ENCODE measurements at places on chromosomes 4 and X. TPM values are rescaled to one million over a fixed set of nuclear protein-coding genes. Genes with fewer than 3 reads are reported as not detected.

The RWDD4 gene
- 10.5 TPM for total RNA-seq

DNA sequence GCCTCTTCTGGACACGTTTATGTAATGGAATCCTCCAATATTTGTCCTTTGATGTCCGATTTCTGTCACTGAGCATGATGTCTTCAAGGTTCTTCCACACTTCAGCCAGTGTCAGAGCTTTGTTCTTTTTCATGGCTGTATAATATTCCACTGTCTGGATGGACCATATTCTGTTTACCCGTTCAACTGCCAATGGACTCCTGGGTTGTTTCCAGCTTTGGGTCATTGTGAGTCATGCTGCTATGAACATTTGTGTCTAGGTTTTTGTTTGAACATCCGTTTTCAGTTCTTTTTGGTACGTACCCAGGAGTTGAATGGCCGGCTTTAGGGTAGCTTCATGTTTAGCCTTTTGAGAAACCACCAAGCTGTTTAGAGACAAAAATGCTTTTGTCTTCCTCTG, 93.2 kb downstream of the SHOX start:
- no peaks in the 10 kb centered on the region for H3K36me3 ChIP-seq
- no peaks in the 10 kb centered on the region for H3K4me1 ChIP-seq
- H3K27ac ChIP-seq = no peak overlapping the region
- no peak for DNase-seq

GRCh38 chr4:40878548-40879055, 128.8 kb downstream of the NSUN7 start:
- no peak overlapping the region for H3K27ac ChIP-seq
- no peak overlapping the region for H3K4me3 ChIP-seq
- no peaks in the 10 kb centered on the region for H3K36me3 ChIP-seq

GRCh38 chr4:173717581-173717980, 187.6 kb upstream of the HAND2 start:
- no peak overlapping the region for H3K4me3 ChIP-seq
- H3K4me1 ChIP-seq = no peaks in the 10 kb centered on the region
- H3K27me3 ChIP-seq = no peaks in the 10 kb centered on the region
- no peak for DNase-seq

GRCh38 chrX:112630187-112630586, 49.6 kb downstream of the LHFPL1 start:
- H3K36me3 ChIP-seq = no peaks in the 10 kb centered on the region
- H3K27ac ChIP-seq = no peak overlapping the region
- H3K4me3 ChIP-seq = no peak overlapping the region
- no peak for DNase-seq
- H3K27me3 ChIP-seq = no peaks in the 10 kb centered on the region

DNA sequence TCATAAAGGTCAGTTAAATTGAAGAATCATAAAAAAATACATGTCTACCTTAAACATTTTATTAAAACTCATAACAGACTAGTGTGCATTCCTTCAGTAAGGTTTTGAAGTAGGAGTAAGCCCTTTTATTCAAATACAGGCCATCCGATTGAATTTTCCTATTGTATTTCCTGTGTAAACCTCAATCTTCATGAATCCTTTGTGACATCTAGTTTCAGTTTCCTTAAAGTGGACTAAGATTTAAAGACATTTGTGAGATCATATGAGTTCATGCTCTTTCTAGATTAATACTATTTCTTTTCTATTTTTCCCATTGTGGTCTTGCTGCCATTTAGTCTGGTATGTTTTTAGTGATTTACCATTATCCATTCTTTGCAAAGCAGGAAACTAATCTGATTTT, 644.7 kb upstream of the BOD1L1 start:
- no peaks in the 10 kb centered on the region for H3K36me3 ChIP-seq
- no peaks in the 10 kb centered on the region for H3K4me1 ChIP-seq
- H3K27me3 ChIP-seq = no peaks in the 10 kb centered on the region

DNA sequence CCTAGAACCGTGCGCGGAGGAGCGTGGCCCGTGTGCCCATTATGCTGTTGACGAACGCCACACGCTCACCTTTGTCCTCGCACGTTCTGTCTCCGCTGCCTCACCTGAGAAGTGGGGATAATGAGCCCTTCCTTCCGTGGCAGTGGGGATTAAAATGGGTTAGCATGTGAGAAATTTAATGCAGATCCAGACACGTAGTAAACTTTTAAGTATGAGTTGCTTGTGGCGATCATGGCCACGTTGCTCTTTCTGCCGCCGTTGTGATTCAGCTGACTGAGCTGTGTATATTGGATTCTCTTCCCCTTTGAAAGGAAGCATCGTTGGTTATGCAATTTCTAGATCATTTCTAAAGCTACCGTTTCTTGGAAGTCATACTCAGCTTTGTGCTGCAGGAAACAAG, 16.5 kb downstream of the TBC1D14 start:
- peaks cover 21% of the 10 kb centered on the region for H3K36me3 ChIP-seq
- H3K27ac ChIP-seq = no peak overlapping the region
- no peak overlapping the region for H3K4me3 ChIP-seq

- H3K4me3 ChIP-seq = no peak overlapping the region
- H3K27me3 ChIP-seq = no peaks in the 10 kb centered on the region
- peak; percentile 54 for DNase-seq
- no peak overlapping the region for H3K27ac ChIP-seq
Measured at GRCh38 chr4:182938205-182938645, 21.0 kb upstream of the DCTD start.

DNA sequence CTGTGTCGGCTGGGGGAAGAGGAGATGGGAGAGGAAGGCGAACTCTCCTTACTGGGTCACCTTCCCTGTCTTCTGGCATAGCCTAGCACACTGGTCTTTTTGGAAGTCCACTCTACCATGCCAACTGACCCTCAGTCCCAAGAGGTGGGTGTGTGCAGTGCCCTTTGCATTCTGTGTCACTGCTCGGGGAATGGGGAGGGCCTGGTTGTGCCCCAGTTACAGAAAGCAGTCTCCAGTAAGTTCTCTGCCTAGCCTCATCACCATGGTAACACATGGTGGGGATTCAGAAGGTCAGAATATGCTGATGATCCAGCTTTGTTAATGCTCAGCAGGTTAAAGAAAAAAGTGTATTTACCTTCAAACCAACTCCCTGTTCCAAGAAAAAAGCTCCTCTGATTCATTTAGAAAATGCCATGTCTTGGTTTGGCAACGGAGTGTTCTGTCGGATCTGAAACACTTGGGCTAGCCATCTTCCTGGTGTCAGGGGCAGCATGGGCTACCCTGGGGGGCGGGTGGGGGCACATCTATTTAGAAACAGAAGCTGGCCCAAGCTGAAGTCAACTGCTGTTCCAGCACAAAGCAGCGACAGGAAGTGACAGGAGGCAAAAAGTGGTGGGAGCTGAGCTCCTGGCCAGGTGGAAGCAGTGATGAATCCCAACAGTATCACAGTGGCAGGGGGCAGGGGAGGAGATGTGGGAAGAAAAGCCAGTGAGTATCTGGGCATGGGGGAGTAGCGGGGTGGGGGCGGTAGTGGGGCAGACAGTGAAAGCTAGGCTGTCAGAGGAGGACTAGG, 37.0 kb downstream of the NSG1 start:
- peaks cover 10% of the 10 kb centered on the region for H3K4me1 ChIP-seq
- H3K27ac ChIP-seq = no peak overlapping the region
- DNase-seq = no peak
- H3K4me3 ChIP-seq = no peak overlapping the region
- no peaks in the 10 kb centered on the region for H3K27me3 ChIP-seq

Measured in CD4-positive, alpha-beta T cell (primary cell).